ENCODE measurements at places on chromosomes 11 and 22.

DNA sequence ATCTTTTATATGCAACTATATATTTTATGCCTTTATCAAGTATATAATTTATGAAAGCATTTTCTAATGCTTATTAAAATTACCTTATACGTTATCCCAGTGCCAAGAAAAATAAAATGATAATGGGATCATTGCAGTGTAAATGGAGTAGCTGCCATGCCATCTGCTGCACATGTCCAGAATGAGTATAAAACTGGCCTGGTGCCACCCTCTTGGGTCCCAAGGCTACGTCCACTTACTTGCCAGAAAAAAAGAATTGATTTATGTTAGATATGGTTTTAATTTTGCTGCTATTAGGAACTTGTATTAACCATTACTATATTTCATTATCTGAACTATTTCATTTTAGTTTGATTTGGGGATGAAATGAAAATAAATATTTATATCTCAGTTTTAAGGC lies 1127.1 kb upstream of the CNTN5 start:
- no peak for DNase-seq

DNA sequence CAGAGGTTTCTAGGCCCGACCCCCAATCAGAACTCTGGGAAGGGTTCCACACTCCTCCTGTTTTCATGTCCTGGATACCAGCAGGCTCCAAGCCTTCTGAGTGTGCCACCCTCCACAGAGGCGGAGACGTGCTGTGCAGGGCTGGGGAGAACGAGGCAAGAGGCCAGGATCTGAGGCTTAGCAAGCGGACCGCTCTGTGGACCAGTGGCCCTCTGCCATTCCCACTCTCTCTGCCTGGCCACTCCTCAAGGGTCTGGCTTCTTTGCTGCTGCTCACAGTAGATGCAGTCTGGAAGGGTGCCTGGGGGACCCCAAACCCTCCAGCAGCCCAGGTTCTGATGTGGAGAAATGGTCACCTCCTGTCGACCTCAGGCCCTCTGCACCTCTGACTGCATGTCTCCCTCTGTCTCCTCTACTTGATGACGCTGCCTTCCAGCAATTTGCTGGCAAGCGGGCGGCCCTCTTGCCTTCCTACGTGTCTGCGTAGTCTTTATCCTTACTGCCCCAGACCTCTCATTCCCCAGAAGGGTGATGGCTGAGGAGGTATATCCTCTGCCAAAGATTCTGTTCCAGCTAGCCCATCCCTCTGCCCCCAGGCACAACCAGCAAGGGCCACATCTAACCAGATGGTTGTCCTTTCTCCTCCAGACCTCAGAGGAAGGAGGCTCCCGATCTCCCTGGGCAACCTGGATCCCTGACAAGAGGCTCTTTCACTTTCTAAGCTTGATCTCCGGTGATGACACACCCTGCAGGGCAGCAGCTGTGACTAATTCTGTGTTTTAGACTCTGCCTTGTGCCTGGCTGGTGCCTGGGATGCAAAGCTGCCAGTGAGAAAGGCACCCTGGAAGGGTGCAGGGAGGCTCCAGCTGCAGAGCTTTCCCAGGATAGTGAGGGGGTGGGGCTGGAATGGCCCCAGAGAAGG lies 87.3 kb downstream of the NAT10 start:
- DNase-seq, result peak; percentile 59

DNA sequence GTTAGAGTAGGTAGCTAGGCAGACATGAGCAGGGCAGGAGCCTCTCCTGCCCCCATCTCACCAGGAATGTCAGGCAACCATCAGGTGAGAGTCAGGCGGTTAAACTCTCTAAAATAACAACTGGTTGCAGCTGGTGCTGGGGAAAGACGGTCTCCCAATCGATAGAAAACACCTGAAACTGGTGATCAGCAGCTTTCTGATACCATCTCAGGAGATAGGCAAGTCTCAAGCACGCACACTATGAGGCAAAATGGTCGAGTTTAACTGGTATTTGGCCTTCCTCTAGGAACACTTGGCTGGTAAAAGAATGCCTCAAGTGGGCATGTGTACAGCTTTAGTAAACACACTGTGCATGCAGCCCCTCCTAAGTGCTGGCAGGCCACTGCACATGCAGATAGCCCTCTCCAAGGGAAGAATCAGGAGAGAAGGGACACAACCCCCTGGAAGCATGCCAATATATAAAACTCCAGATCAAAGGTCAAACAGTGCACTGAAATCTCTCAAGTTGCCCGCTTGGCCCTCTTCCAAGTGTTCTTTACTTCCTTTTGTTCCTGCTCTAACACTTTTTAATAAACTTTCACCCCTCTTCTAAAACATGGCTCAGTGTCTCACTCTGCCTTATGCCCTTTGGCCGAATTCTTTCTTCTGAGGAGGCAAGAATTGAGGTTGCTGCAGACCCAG lies 88.7 kb downstream of the USP35 start:
- DNase-seq, result no peak

DNA sequence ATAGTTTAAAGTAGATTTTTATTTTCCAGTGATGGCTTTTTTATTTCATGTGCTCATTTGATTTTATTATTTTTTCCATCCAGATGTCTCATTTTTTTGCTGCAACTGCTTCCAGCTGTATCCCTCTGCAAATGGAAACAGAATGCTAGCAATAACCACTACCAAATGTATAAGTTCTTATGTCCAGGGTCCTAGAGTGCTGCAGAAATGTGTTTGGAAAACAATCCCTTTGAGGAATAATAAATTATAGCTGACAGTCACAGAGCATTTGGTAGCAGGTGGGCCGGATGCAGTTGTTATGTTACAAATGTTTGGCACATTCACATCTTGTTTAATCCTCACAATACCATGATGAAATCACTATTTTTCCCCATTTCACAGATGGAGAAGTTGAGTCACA lies 300.7 kb upstream of the PDGFD start:
- no peak for DNase-seq

GRCh38 chr11:112616327-112617097 lies 344.7 kb upstream of the NCAM1 start:
- no peak for DNase-seq

DNA sequence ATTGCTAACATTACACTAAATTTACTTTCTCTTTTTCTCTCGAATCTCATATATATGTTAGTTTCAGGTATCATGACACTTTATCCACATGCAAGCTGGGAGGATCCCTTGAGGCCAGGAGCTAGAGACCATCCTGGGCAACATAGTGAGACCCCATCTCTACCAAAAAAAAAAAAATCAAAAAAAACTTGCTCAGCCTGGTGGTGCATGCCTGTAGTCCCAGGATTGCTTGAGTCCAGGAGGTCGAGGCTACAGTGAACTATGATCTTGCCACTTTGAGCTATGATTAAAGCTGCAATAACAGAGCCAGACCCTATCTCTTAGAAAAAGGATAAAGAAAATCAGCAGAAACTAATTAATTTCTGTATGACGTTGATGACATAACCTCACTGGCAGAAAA lies 3.7 kb upstream of the UPK3A start:
- DNase-seq, result no peak

DNA sequence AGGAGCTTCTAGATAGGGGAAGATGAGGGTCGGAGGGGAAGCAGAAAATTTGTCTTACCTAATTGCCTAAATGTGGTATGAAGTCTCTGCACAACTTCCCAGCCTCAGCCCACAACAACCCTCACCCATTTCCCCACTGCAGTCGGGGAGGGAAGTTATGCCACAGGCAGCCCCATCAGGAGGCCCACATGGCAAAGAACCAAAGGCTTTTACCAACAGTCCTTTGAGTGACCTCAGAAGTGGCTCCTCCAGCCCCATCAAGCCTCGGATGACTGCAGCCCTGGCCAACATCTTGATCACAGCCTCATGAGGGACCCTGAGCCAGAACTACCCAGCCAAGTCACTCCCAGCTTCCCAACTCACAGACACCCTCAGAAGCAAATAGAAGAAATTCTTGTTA lies 54.8 kb downstream of the CHST1 start:
- no peak for DNase-seq

DNA sequence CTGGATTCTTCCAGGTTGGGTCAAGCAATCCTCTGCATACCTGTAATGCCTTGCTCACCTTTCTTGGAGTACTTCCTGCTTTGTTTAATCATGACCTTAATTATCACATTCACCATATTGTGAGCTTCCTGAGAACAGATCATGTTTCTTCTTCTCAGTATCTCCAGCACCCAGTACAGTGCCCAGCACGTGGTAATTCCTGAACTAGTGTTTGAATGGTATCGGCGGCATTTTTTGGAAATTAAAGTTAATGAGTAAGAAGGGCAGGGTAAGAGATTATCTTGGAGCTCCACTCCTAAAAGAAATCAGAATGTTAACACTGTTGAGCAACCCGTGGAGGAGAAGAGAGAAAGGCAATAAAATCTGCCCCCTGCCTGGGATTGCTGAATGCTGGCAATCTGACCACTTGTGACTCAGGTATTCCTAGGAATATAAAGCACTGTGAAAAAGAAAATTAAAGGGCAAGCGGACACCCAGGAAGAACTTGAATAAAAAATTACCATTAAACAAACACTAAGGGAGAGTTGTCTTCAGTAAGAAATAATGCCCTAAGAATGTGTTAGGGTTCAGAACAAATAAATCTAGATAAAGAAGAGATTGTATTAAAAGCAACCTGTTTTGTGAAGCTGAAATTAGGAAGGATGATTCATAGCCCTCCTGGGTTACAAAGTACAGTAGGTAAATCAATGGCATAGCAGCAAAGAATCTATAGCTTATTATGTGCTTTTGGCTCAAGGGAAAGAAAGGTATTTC lies 92.9 kb downstream of the PDHX start:
- peak; percentile 74 for DNase-seq

DNA sequence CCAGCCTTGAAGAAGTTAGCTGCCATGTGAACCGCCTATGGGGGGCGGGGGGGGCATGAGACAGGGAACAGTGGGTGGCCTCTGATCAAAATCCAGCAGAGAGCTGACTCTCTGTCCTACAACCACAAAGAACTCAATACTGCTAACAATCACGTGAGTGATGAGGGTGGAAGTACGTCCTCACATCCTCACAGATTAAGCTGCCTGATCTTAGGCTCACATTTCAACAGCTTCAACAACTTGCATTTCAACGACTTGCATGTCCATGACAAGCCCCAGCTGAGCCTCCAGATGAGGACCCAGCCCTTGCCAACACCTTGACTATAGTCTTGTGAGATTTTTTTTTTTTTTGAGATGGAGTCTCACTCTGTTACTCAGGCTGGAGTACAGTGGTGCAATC lies 51.6 kb downstream of the CLMP start:
- no peak for DNase-seq

DNA sequence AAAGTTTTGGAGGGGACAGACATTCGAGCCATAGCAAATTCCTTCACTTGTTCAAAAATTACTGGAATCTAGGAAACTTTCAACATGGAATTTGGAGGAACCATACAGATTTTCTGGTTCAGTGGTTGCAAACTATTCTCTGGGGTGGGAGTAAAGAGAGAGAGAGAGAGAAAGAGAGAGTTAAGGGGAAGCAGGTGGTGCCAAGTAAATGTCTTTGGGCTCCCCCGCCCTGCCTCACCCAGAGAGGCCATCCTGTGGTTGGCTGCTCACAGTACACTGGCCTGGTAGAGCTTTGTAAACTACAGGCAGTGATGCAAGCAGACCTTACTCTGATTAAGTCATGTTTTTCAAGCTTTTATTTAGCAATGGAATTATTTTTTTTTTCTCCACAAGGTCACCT lies 82.6 kb downstream of the ADAMTS15 start:
- no peak for DNase-seq

DNA sequence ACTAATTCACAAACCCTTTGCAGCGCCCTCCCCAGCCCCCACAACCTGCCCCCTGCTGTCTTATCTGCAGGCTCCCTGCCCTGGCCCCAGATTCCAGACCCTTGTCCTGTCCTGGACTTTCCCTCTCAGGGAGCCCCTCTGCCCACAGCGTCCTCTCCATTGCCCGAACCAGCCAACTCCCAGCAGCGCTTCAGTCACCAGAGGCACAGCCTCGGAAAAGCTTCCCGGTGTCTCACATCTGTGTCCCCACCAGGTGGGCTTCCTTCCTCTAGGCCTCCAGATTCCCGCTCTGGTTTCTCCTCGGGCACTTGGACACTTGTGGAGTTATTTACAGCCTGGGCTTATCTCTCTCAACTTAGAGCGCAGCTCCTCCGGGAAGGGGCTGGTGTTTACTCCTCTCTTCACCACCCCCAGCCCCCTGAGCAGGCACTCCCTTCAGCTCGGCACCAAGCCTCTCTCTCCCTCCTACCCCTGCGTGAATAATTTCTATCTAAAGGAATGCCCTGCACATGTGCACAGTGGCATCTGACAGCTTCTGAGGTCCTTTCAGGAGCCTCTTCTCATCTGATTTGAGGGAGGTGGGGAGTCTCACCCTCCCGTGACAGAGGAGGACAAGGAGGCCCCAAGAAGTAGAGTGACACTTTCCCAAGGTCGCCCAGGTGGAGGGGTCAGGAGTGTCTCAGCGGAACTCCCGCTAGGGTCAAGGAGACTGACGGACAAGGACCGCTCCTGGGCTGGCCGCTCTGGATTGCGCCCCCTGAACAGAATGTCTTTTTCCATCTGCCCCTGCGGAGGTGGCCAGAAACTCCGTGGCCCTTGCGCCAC lies 838 bp downstream of the WNT11 start:
- DNase-seq, result no peak

- no peak for DNase-seq
Measured at GRCh38 chr22:36281781-36282327, 28.9 kb downstream of the APOL1 start.

GRCh38 chr22:30275625-30276024 lies 9.0 kb upstream of the OSM start:
- DNase-seq, result no peak

- DNase-seq, result no peak
Measured at GRCh38 chr11:15884141-15884540, 472.2 kb downstream of the SOX6 start.

DNA sequence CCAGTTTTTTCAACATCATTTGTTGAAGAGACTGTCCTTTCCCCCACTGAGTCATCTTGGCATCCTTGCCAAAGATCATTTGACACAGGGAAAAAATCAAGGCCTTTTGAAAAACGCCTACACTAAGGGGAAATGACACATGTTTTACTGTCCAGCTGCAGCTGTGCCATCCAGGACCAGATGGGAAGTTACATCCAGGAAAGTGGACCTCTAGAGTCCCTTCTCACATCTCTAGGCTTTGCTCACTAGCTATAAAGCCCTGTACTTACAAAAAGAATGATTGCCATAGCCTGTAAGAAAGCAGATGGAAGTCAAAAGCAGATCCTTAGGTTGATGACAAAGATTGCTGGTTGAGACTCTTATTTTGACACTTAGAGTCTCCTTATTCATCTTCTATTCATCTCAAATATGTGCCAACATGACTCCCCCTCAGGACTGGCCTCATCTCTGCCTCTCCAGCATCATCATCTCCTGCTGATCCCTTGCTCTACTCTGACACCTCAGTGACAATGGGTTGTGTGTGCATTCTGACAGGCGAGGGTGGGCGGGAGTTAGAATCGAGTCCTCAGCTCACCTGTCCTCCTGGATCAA lies 22.8 kb downstream of the OSBP2 start:
- no peak for DNase-seq

GRCh38 chr11:2912498-2912897 lies 16.7 kb downstream of the PHLDA2 start:
- no peak for DNase-seq

DNA sequence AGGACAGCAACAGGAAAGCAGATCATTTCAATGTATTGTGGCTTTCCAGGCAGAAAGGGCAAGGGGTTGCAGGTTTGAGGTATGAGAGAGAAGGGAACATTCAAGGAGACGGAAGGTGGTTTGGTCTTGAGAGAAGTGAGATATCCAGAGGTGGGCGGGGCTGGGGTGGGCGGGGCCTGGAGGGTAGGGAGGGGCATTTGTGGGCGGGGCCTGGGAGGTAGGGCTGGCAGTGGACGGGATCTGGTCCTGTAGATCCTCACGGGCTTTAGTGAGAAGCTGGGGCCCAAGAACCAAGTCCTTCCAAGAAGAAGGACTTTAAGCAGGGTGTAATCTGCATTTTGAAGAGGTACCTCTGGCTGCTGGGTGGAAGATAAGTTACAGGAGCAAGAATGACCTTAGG lies 199.2 kb downstream of the MN1 start:
- DNase-seq, result no peak
